ENCODE measurements at places on chromosomes 12 and 14.

- DNase-seq, result no peak
Observed at GRCh38 chr12:122729583-122730214, 945 bp downstream of the HCAR1 start.

DNA sequence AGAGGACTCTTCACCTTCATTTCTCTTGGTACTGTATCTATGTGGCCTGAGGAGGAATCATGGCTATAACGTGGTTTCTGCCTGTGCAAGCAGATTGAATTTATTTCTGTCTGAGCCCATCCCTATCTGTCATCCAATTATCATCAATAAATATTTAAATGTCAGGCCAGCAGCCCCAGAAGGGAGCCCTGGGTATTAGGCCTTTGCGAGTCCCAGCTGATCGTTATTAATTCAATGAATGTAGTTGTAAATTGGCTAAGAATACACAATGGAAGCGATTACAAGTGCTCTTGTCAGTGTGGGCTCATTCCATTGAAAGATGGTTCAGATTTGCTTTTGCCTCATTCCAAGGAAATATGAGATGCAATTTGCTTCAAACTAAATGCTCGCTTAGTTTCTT, 142.0 kb downstream of the KTN1 start:
- no peak for DNase-seq

- peak; percentile 70 for DNase-seq
Observed at GRCh38 chr14:90726656-90727055, 89.6 kb downstream of the TTC7B start.

GRCh38 chr12:49365542-49365941, 1.7 kb upstream of the SPATS2 start:
- peak; percentile 97 for DNase-seq

DNA sequence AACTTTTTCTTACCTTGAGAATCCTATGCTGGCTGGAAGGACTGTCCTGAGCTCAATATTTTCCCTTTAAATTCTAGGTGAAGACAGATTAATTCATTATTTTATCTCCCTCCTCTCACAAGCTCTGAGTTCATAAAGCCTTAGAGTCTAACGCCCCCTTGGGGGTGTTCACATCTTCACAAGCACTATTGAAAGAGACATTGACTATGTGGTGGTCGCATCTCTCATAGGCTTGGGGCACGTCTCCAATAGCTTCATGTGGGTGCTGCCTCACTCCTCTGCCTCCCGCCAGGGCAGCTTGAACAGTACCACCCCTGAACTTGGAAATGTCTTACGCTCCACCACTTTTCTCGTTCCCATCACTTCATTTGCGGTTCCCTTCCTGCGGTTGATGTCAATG, 106.2 kb downstream of the UNC79 start:
- DNase-seq, result no peak

DNA sequence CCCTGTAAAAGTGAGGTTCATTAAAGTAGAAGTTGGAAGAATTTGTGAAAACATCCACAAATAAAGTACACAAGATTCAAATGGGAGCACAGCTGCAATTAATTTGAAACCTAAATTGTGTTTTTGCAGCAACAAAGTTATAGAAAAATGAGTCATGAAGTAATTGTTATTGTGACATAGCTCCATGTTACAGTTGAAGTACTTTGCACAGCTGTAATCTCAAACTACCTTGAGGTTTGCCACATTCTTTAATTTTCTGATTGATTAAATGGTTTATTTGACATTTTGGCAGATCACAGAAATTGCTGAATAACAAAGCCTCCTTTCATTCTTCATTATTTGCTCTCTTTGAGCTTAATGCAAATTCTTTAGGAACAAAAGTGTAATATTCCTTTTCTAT, 111.3 kb downstream of the RMST start:
- DNase-seq, result no peak

- DNase-seq, result no peak
Observed at GRCh38 chr12:20018406-20018805, 349.9 kb upstream of the PDE3A start.

- no peak for DNase-seq
Observed at GRCh38 chr12:86590296-86590695, 334.1 kb upstream of the MGAT4C start.

- DNase-seq, result no peak
Observed at GRCh38 chr12:2688381-2688931, 106.3 kb upstream of the FKBP4 start.

DNA sequence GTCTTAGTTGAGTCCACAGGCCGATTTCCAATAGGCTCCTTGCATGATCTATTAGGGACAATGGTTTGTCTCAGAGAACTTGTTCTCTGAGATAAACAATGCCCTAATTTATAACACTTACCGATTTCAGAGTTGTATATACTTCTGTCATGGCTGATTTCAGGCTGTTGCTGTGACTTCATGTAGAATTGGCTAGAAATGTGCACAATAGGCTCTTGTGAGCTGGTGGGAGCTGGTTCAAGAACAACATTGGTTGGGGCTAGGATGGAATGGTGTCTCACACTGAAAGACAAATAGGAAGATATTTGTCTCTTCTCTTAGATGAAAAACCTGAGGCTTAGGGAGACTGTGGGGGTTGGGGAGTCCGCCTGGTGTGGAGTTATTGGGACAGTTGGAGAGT, 6.7 kb upstream of the KRT86 start:
- no peak for DNase-seq

DNA sequence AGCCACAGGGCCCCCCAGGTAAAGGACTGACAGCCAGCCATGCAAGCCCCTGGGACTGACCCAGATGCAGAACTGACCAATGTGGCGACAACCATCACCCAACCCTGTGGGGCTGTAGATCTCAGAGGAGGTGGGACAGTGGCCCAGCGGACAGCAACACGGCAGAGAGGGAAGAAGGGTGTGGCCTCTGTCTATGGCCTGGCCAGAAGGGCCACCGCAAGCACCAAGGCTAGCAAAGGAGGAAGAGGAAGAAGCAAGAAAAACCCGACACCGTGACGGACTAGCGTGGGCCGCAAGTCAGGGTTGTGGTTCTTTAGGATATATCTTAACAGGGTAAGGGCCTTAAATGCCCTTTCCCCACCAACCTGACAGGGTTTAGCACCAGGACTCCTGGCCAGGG, 71.2 kb downstream of the ITPK1 start:
- no peak for DNase-seq

- DNase-seq, result no peak
Observed at GRCh38 chr14:80586131-80586530, 355.4 kb downstream of the CEP128 start.

- peak; percentile 61 for DNase-seq
Observed at GRCh38 chr12:64633940-64634337, 23.6 kb downstream of the RASSF3 start.

DNA sequence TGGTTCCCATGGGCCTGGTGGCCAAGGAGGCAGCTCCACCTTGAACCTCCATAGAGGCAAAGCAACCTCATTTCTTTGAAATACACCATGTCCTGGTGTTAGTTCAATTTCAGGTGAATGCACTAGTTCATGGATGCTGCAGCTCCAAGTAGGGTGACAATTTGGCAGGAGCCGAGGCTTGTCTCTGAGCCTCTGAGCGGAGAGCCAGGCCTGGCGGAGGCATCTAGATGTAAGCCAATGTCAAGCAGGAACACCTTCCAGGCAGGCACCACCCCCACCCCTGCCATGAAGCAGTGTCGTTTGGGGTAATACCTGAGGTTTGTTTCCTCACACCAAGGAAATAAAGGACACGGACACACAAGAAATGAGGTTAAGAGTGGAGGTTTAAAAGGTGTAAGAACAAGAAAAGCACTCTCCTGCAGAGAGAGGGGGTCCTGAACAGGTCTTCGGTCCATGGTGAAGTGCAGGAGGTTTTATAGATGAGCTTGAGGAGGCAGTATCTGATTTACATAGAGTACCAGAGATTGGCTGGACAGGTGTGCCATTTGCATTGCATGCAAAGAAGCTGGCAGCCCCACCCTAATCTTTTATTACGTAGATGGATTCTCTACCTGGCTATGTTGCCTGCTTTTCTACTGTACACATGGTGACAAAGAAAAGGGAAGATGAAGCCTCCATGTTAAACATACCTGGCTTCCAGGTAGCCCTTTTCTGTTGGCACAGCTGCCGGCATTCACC, 60.3 kb downstream of the RIN3 start:
- no peak for DNase-seq

DNA sequence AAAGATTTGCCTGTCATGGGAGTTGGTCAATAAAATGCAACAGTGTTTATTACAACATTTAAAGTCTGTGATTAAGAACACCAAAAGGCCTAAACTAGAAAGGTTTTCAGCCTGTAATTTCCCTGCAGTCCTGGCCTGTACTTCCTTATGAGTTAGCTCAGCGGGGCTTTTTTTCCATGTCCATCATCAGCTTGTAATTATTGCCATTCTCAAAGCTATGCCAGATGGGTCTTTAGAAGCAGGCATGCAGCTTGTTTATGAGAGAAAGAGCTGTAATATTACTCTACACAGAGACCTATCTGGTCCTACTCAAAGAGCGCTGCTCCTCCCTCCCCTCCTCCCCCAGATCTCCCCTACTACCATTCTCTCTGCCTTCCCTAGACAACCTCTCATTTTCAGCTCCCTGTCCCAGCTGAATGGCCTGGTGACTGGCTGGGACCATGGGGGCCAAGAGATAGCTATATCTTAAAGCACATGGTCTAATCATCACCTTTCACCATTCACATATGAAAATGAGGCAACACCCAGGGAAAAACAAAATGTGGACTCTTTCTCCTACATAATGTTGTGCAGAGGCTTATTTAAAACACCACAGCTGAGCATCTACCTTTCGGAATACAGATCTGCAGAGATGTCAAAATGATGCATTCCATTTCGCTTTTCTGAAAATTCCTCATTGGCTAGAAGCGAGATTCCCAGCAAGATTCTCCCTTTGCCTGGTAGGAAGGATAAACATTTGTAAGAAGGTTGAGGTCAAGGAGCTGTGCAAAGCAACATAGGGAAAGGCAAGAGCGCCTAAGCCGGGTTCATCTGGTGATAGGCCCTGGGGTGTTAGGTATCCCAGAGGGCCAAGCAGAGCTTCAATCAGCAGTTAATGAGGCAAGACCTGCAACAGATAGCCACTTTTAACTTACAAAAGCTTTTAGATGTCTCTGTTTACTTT, 209.7 kb upstream of the CDKN3 start:
- DNase-seq, result no peak

GRCh38 chr14:62759796-62760195, 285.5 kb downstream of the KCNH5 start:
- no peak for DNase-seq

DNA sequence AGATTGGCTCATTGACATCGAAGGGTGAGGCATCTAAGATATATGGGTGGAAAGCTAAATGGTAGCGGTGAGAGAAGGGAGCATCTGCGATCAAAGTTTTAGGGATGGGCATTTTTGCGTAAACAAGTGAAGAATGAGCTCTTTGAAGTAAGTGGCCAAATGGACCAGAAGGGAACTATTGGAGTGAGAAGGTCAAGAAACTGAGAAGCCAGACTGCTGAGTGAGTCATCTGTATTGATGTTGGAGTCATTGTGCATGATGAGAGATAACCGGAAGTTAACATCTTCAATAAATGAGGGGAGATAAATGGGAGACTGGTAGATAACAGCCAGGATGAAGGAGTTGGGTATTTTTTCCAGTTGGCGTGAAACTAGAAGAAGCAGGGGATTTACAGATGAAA, 271.9 kb upstream of the PDE3A start:
- no peak for DNase-seq

DNA sequence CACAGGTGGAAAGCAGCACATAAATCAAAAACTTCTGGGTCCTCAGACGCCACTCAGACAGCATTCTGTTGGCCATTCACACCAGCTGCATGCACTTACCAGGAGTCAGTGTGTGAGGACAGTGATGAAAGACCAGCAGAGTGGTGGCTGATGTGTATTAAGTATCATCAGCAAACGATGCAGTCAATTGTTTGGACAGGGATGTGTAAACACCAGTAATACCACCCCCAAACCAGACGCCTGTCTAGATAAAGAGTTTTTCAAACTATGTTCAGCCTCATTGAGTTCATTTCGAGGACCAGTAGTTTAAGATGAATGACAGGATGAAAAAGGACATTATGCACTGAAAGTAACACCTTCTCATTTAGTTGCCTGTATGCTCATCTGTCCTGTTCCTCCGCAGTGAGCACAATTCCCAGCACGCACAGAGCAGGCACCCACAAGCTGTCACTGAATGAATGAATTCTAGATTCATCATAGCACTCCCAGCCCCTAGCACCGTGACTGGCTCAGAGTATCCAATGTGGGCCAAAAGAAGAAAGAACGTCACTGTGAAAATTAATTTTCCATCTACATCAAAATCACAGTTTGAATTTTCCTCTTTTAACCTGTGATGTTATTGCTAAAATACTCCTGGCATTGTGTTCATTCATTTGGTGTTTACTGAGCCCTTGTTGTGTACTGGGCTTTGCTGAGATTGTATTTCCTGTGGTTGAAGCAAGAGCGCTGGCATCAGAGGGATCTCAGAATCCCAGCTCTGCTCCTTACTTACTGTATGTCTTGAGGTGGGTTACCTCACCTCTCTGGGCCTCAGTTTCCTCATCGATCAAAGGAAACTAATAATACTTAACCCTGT, 124.8 kb upstream of the NOS1 start:
- no peak for DNase-seq

DNA sequence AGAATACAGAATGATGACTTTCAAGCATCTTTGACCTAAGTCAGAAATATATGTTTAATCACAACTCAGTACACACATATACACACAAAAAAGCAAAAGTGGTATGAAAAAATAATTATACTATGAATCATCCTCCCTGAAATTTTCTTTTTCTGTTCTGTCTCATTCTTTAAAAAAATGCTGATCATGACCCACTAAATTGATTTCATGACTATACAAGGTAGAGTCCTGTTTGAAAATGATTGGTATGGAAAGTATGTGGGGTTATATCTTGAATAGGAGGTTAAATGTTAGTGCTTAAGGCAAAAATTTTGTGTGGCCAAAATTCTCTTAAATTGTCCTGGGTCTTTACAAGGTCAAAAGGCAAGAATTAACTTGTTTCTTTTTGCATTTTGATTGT, 80.4 kb downstream of the SUDS3 start:
- no peak for DNase-seq

GRCh38 chr14:55957950-55958349, 160.3 kb upstream of the PELI2 start:
- DNase-seq, result no peak

DNA sequence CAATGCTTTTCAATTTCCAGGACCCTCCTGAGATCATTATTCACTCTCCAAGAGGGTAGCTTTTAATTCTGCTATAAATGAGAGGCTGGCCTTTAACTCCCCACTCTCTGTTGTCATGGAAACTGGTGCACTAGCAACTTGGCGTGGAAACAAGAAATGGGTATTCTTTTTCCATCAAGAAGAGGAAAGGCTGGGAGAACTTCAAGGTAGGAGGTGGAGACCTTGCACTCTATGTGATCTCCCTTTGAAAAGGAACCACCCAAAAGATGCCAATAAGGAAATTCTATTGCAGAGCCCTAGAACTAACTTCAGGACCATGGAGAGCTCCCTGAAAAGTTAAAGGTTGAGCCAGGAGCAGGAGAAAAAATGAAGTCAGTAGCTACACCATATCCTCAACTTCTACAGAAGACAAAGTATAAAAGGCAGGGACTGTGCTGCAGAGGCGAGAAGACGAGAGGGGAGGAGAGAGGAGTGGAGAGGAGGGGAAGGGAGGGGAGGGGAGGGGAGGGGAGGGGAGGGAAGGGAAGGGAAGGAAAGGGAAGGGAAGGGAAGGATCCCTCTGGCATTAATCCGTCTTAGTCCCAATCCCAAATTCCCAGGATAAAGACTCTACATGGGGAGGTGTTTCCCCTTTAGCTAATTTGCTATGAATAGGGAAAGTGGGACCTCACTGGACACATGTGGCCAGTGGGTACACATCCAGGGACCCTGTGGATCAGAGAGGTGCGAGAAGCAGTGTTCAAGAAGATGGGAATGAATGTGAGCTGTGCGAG, 46.7 kb upstream of the FICD start:
- DNase-seq, result peak; percentile 21

GRCh38 chr14:60637479-60638315, 11.6 kb downstream of the SIX1 start:
- no peak for DNase-seq
